ENCODE measurements at places on chromosomes 5 and 9. TPM values are rescaled to one million over a fixed set of nuclear protein-coding genes. Genes with fewer than 3 reads are reported as not detected.

DNA sequence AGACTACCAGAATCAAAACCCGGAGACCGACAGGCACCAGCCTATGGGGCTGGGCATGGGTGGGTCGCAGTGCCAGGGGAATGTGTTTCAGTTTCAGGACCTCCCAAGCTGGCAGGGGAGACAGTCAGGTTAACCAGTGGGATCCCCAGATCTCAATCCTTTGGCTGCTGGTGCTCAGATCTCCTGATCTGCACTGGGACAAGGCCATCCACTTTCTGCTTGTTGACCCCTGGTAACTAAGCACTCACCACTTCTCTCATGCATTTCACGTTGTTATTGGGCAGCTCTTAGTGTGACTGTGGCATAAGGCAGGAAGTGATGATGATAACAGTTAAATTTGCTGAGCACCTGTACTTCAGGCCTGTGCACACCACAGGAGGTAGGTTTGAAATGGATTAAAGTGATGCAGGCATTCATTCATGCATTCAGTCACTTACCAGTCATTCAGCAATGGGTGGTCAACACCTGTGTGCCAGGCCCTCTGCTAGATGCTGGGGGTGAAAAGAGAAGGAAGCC, 42.1 kb upstream of the STXBP1 start:
- peaks cover 10% of the 10 kb centered on the region for H3K4me1 ChIP-seq
- peak overlapping the region; percentile 79 for H3K27ac ChIP-seq
- H3K27me3 ChIP-seq: no peaks in the 10 kb centered on the region
- peak; percentile 51 for DNase-seq
- H3K36me3 ChIP-seq: no peaks in the 10 kb centered on the region

FYB1 gene
- total RNA-seq: 372 TPM

NMUR2 gene
- not detected for total RNA-seq

FAM153A gene
- total RNA-seq: 99.4 TPM
